ENCODE measurements at places on chromosomes 5 and 9. TPM values are rescaled to one million over a fixed set of nuclear protein-coding genes. Genes with fewer than 3 reads are reported as not detected.

DNA sequence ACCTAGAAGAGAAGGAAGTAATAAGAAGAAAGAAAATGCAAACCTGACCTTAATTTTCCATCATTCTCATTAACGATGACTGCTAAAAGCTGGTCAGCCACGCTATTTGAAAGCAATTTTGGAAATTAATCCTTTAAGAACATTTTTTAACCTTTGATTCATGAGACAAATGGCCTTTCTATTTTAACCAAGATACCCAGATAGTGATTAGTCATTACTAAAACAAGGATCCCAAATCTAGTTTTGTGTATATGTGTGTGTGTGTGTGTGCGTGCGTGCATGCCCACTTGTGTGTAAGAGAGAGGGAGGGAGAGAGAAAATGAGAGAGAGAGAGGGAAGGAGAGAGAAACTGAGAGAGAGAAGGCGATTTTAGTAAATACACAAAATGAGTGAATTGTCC lies 329.5 kb downstream of the DEPDC1B start:
- no peak overlapping the region for H3K4me3 ChIP-seq
- no peaks in the 10 kb centered on the region for H3K4me1 ChIP-seq
- no peak for DNase-seq
- H3K27ac ChIP-seq = no peak overlapping the region
- H3K27me3 ChIP-seq = no peaks in the 10 kb centered on the region

DNA sequence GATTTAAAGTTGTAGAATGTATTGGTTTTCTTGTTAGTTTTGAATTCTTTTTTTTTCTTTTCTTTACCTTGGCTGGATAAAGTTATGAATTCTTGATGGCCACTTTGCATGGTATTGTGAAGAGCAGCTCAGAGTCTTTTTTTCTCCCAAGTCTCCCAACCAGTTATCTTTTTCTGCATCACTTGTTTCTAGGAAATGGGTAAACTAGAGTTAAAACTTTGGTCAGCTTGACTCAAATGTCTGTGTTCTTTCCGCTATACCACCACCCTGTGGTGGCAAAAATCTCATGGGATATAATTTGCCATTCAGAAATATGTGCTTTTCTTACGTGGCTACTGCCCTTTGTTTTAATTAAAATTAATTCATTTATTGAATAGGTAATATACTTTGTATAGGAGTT lies 113.2 kb downstream of the UNC13B start:
- DNase-seq = no peak
- H3K4me1 ChIP-seq = peaks cover 24% of the 10 kb centered on the region
- H3K27me3 ChIP-seq = no peaks in the 10 kb centered on the region
- no peak overlapping the region for H3K4me3 ChIP-seq
- H3K27ac ChIP-seq = no peak overlapping the region

DNA sequence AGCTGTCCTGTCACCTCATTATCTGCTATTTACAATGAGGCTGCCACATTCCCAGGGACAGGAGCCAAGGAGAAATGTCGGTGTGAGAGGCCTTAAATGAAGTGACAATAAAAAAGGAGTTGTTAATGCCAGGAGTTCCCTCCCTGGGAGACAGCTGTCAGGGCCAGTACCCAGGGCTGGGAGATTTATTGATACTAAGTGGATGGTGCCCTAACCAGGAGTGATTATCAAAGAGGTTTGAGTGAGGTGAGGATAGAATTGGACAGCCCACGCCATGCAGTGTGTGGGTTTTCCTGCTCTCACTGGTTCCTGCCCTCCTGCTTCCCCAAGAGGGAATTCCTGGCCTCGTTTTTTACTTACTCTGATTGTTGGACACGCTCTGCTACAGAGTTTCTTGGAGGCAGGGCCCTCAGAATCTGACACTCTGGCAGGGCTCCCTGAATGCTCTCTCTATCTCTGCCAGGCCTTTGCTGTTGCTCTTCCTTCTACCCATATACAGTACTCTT lies 150.8 kb downstream of the GRIA1 start:
- H3K4me3 ChIP-seq = no peak overlapping the region
- H3K36me3 ChIP-seq = no peaks in the 10 kb centered on the region
- H3K27me3 ChIP-seq = no peaks in the 10 kb centered on the region

DNA sequence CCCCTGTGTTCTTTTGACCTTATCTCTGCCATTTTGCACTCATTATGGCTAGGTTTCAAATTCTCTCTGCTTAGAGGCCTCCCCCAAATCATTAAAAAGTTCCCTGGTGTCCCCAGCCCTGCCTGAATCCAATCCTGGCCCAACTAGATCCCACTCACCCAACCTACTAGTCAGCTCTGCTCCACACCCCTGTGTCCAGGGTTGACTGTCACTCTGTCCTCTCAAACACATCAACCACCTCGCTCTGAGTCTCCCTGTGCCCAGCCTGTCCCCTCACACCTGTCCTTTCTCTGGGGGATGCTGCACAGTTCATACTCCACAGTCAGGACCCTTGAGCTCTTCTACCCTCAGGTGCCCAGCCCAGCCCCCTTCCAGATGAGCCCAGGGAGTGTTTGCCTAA lies 154.2 kb upstream of the SV2C start:
- H3K4me1 ChIP-seq = no peaks in the 10 kb centered on the region
- H3K27me3 ChIP-seq = no peaks in the 10 kb centered on the region
- no peak overlapping the region for H3K27ac ChIP-seq
- no peaks in the 10 kb centered on the region for H3K36me3 ChIP-seq

NEUROG1 gene
- not detected for total RNA-seq

Data from upper lobe of right lung (tissue), 1 donor.